ENCODE measurements at places on chromosomes 3 and 15.

DNA sequence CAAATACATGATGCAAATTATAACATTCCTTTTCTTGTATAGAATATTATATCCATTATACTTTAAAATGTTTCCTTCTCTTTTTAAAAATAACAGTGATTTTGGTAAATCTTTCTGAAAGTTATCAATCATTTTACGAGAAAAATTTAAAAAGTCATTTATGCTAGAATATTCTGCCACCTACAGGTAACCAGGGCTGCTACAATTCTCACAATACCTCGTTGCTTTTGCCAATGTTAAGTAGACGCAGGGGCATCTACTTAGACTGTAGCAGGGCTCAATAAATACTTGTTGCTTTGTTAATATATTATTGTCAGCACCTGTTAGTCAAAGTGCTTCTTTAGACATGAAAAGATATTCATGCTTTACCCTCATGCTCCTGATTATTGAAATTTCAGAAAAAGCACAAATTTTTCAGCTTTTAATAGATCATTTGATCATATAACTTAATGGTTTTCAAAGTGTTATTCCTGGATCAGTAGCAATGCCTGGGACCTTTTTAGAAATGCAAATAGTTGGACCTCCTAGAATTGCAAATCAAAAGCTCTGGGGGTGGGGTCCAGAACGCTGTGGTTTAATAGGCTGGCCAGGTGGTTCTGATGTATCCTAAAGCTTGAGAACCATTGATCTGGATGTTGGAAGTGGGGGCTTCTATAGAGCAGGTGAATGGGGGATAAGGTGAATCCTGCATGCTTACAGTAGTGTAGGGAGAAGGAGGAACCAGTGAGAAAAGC is 223.6 kb upstream of the PDZRN3 start:
- DNase-seq, result peak; percentile 66

DNA sequence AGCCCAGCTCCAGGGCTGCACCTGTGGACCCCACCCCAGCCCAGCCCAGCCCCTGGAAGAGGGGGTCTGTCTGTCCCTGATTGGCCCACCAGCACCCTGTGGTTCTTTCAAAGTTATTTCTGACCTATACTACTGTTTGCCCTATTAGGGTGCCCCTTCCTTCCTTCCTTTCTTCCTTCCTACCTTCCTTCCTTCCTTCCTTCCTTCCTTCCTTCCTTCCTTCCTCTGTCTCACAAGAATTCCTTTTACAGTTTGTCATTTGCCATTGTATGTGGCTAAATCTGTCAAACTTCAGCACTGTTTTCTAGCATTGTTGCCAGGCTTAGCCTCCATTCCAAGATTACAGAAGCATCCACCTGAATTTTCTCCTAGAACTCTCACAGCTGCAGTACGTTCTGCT is 66.9 kb downstream of the KLF15 start:
- no peak for DNase-seq

- DNase-seq, result no peak
Observed at GRCh38 chr3:14179114-14179465, 473 bp downstream of the LSM3 start.

DNA sequence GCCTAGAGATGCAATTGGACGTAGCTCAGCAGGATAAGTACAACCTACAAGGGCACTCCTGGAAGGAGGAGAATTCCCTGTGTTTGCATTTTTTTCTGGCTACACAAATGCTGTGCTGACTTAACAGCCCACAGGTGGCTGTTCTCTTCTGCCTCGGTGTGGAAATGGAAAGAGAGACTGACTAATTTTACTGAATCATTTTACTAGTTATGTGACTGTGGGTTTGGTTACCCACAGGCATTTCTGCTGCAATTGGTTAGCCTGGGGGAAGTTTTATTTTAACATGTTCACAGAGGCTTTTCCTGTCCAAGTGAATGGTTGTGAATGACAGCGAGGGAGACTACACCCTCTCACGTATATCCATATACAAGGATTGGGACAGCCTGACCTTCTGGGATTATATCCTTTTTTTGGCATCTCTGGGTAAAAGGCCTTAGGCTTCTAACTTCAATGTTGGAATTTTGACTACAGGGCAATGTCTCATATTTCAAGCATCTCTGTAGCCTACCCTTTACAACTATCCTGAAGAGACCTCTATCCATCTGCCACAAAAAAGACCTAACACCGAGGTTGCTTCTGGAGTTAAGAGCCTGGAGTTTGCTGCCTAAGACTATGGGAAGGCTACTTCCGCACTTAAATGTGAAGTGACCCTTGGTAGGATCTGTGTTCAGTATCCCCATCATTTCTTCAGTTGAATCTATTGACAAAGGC is 67.2 kb upstream of the TP63 start:
- DNase-seq, result peak; percentile 29

- no peak for DNase-seq
Observed at GRCh38 chr3:9630550-9631139, 18.7 kb upstream of the MTMR14 start.

DNA sequence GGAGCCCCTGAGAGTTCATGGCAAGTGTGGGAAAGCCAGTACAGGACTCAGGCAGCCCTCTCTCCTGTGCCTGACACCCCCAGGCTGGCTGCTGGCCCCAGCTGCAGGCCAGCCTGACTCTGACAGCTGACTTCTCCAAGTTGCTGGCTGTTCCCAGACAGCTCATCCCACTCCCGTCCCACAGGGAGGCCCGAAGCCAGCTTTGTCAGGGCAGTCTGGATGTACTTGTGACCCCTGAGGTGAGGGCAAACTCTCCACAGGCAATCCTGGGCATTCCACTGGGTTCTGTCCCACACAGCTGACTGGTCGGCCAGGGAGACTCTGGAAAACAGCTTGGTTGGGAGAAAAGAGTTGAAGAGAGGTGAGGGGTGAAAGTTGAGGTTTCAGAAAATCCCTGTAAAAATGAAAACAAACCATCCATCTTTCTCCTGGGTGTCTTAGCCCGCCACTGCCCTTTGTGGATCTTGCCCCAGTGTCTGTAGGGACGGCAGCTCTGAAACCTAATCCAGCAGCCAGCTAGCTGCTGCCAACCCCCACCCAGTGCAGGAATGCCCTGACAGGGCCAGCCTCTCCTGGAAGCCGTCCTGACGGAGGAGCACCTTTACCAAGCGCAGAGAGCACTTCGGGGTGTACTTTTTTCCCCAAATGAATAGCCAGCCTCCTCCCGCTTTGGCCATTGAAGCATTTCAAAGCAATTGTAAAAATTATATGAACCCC is 87.9 kb downstream of the DNAJB8 start:
- peak; percentile 35 for DNase-seq

DNA sequence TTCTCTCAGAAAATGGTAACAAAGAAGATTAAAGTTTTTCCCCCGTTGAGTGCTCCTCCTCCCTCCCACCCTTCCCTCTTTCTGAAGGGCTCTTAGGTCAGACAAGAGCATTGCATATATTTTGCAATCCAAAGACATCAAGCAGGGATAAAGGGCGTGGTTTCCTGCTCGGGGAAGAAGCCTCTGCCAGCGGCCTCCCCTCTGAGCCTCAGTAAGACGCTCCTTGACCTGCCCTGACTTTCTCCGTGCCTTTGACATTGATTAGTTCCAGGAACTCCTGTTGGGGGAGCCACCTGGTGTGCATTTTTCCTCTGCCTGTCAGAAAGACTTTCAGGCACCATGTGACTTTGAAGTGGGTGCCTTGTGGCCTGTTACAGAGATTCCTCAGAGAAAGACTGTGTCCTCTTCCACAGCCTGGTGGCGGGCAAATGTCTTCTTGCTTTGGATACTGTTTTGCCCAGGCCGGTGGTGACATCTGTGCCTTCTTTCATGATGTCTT is 87.2 kb upstream of the TBL1XR1 start:
- DNase-seq, result peak; percentile 70

GRCh38 chr15:63373330-63373729 is 8.3 kb downstream of the CA12 start:
- no peak for DNase-seq

DNA sequence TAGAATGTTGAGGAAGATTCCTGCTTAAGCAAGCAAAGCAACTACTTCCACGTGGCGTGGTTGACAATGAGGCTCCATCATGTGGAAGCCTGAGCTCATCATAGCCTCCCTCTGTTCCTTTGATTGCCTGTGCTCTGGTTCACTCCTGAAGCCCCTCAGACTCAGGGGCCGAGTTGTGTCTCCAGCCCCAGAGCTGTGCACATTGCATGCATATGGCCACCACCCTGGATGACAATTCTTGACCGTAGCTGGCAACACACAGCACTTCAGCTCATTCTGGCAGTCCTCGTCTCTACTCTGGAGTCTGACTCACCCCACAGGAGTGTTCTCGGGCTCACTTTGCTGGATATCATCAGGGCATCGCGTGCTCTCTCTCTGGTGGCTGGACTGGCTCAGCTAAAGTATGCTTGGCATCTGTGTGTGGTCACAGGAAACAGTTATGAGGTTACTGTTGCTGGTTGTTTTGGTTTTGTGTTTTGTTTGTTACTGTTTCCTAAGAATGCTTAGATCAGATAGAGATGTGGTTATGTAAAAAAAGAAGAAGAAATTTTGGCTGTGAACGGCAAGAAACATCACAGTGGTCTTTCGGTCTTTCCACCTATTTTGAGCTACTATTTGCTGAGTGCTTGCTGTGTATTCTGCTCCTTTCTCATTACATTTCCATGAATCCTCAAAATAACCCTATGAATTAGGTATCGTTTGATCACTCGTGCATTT is 41.6 kb upstream of the MRPS22 start:
- peak; percentile 77 for DNase-seq

- DNase-seq, result peak; percentile 52
Observed at GRCh38 chr3:185630182-185630622, 44.1 kb downstream of the SENP2 start.

DNA sequence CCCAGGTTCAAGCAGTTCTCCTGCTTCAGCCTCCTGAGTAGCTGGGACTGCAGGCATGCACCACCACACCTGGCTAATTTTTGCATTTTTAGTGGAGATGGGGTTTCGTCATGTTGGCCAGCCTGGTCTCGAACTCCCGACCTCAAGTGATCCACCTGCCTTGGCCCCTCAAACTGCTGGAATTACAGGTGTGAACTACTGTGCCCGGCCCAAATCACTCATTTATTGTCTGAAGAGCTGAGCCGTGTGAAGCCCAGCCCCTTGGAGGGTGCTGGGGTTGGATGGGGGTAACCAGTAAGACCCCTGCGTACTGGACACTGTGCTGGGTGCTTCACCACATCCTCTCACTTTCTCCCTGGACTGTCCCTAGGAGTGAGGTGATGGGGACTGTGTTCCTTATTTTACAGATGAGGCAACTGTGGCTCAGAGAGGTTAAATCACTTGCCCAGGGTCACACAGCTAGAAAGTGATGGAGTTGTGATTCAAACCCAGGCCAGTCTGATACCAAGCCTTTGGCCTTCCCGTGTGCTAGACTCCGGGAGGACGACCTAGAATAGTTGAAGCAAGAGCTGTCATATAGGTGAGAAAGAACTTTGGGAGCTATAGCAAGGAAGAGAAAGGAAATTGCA is 41.7 kb upstream of the IREB2 start:
- DNase-seq, result no peak

DNA sequence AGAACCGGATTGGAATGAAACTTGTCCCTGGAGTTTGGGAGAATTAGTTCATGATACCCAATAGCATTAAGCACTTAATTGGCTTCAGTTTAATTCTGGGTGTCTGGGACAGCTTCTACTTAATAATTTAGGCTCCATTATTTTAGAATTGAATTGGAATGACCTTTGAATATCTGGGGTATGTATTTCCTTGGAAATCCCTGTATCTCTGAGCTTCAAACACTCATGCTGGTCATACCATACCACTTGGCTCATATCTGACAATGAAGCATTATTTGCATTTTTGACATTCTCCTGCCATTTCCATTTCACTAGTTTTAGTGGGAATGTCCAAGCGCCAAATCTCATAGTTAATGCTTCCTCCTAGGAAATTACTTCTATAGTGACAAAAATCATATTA is 393.1 kb downstream of the DIPK2A start:
- DNase-seq, result no peak

DNA sequence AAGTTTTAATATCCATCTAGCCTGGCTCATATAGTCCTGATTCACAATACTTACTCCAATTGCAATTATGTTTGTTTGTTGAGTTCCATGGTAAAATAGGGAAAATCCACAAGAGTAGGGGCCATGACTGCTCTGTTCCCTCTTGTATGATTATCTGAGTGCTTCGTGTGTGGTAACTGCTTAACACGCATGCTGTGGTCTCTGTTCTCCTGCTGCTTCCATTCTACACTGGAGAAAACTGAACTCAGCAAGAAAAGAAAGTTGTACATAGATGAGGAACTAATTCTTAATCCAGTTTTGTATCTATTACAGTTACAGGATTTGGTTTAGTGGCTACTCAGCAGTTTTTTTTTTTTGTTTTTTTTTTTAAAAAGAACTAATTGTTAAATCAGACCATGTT is 223.0 kb upstream of the SATB1 start:
- DNase-seq, result no peak

DNA sequence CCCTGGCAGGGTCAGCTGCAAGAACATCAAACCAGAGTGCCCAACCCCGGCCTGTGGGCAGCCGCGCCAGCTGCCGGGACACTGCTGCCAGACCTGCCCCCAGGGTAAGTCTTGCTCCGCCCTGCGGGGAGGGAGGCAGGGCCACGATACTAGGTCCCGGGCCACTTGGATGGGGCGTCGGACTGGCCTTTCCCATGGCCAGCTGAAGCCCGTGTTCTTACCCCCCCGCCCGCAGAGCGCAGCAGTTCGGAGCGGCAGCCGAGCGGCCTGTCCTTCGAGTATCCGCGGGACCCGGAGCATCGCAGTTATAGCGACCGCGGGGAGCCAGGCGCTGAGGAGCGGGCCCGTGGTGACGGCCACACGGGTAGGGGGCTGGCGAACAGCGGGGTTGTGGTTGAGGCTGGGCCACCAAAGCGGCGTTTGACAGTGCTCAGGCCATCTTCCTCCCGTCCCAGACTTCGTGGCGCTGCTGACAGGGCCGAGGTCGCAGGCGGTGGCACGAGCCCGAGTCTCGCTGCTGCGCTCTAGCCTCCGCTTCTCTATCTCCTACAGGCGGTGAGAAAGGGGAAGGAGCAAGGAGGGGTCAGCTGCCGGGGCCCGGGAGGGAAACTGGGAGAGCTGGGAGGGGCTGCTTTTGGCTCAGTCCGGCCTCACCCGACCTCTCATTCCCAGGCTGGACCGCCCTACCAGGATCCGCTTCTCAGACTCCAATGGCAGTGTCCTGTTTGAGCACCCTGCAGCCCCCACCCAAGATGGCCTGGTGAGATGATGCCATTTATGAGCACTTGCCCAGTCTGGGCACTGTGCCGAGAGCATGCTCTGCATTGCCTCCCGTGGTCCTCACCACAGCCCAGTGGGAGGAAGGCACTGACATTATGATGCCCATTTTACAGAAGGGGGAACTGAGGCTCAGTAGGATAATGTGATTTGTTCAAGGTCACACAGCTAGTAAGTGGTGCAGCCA is 1.7 kb downstream of the CHRD start:
- DNase-seq, result no peak

GRCh38 chr3:162769564-162769963 is 1273.0 kb downstream of the OTOL1 start:
- peak; percentile 38 for DNase-seq

- DNase-seq, result no peak
Observed at GRCh38 chr3:125670945-125671344, 75.6 kb upstream of the OSBPL11 start.

GRCh38 chr15:42385206-42385979 is 26.1 kb downstream of the CAPN3 start:
- peak; percentile 81 for DNase-seq

GRCh38 chr3:46878781-46879436 is 1.4 kb downstream of the PTH1R start:
- DNase-seq, result peak; percentile 71

- DNase-seq, result no peak
Observed at GRCh38 chr15:27235681-27236080, 264.7 kb downstream of the GABRG3 start.

GRCh38 chr3:52174896-52175295 is 20.7 kb upstream of the POC1A start:
- no peak for DNase-seq

GRCh38 chr3:189507856-189508255 is 123.3 kb upstream of the TP63 start:
- DNase-seq, result no peak

GRCh38 chr3:185387646-185388045 is 24.7 kb downstream of the MAP3K13 start:
- DNase-seq, result no peak

Measured in hepatocyte (in vitro differentiated cells).